ENCODE measurements at places on chromosomes 4 and X.

- no peak for ATAC-seq
Observed at GRCh38 chrX:3271183-3271833, 75.1 kb downstream of the MXRA5 start.

- ATAC-seq, result no peak
Observed at GRCh38 chr4:81256059-81256970, 41.3 kb upstream of the PRKG2 start.

DNA sequence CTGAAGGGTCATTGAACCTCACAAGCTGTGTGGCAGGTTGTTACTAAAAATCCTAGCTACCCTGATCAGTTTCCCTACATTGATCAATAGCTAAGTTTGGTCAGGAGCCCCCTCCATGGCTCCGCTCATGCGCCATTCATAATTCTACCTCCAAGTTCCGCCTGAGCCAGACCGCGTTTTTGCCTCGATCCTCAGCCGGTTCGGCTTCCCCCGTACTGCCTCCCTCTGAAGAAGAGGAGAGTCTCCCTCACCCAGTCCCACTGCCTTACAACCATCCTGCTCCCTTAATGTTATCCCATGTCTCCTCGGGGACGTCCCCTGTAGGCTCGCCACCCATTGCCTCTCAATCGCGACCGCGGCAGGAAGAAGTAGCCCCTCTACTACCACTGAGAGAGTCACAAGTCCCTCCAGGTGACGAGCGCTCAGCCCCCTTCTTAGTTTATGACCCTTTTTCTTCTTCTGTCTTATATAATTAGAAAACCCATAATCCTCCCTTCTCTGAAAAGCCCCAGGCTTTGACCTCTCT is 158.2 kb downstream of the DEFB131A start:
- ATAC-seq, result no peak

DNA sequence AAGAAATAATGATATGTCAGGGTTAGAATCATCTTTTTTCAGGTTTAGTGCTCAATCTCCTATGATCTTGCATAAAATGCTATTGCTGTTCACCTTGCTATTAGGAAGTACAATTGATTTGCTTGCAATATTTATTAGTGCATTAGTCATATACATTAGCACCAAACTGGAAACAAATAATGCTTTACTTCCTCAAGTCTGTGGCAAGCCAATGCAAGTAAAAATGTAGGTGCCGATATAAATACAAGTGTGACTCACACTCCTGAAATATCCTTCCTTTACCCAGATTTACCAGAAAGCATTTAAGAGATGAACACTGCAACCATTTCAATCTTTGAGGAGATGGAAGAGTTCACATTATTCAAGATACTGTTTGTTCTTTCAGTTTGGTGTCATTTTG is 1487.7 kb upstream of the ADGRL3 start:
- no peak for ATAC-seq

- ATAC-seq, result no peak
Observed at GRCh38 chrX:76850851-76851250, 423.3 kb downstream of the MAGEE1 start.

GRCh38 chr4:140223056-140223810 is 69.2 kb upstream of the MAML3 start:
- ATAC-seq, result no peak

DNA sequence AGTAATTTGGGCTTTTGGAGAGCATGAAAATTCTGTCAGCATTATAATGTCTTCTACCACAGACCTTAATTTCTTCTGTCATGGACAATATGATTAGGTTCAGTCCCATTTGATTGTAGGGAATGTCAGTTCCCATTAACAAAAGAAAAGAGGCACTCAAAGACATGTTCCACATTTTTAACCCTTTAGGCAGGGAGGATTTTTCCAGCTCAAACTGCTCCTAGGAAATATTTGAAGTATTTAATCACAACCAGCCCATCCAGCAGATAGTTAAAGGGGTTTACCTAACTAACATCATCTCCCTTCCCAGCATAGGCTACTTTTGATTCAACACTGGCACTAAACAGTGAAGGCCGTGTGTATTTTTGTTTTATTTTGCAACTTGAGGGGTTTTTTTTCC is 256.0 kb downstream of the DHX15 start:
- no peak for ATAC-seq

- ATAC-seq, result no peak
Observed at GRCh38 chr4:76850010-76850441, 47.9 kb downstream of the SOWAHB start.

GRCh38 chrX:120672389-120672788 is 42.5 kb upstream of the C1GALT1C1 start:
- ATAC-seq, result no peak

DNA sequence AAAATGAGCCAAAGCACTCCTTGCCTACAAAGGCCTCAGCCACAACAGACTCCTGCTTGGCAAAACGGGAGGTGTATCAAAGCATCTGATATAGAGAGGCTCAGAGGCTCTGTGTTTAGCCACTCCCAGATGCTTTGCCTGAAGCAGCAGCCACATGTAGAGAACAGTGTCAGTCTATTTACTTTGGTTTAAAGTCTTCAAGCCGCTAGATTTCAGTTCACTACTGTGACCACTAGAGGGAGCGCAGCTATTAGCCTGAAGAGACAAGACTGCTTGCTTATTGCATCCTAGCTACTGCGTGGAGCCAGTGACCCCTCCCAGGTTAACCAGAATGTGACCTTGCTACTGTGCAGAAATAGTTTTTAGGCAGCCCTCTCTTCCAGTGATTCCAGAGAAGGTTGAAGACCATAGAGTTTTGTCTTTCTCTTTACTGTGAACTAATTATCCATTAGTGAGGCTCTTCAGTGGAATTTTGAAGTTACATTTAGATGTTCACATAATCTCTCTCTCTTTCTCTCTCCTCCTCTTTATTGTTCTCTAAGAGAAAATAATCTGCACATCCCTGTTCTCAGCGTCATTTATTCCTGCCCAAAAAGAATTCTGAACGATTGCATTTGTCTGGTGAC is 39.3 kb downstream of the BMP3 start:
- ATAC-seq, result peak; percentile 72

DNA sequence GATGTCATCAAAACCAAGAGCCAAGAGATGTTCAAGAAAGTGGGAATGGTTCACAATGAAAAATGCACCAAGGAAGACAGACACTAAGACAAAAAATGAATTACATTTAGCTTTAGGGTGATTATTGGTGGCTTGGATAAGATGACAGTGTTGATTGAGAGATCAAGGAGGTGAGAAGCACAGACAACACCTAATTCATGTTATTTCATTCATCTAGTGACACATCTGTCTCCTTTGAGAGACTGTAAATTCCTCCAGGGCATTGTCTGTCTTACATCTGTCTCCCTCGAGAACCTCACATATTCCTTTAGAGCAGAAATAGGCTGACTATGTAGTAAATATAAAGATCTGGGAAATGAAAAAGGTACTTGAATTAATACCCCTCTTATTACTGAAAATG is 94.2 kb upstream of the SMIM31 start:
- no peak for ATAC-seq

- peak; percentile 31 for ATAC-seq
Observed at GRCh38 chr4:183729430-183730328, 70.6 kb downstream of the TRAPPC11 start.

GRCh38 chr4:103032574-103032973 is 13.1 kb upstream of the SLC9B1 start:
- no peak for ATAC-seq

GRCh38 chr4:38868059-38868960 is 704 bp downstream of the FAM114A1 start:
- ATAC-seq, result peak; percentile 13

GRCh38 chr4:26609391-26609790 is 25.5 kb downstream of the TBC1D19 start:
- ATAC-seq, result no peak

- ATAC-seq, result no peak
Observed at GRCh38 chr4:131764730-131765129, 1384.4 kb upstream of the PCDH10 start.

DNA sequence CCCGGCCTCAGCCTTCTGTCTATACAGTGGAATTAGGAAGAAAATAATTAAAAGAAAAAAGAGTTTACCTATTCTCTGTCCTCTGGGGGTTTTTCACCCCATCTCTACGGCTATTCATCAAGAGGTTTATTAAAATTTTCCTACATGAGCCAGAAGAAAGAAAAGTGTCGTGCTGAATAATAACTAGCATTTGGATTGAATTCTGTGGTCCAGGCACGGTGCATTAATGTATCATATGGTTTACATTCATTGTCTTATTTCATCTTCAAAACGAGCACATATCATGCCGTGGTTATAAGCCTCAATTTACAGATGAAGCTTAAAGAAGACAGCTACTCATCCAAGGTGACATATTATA is 5.4 kb upstream of the NAA15 start:
- ATAC-seq, result no peak

DNA sequence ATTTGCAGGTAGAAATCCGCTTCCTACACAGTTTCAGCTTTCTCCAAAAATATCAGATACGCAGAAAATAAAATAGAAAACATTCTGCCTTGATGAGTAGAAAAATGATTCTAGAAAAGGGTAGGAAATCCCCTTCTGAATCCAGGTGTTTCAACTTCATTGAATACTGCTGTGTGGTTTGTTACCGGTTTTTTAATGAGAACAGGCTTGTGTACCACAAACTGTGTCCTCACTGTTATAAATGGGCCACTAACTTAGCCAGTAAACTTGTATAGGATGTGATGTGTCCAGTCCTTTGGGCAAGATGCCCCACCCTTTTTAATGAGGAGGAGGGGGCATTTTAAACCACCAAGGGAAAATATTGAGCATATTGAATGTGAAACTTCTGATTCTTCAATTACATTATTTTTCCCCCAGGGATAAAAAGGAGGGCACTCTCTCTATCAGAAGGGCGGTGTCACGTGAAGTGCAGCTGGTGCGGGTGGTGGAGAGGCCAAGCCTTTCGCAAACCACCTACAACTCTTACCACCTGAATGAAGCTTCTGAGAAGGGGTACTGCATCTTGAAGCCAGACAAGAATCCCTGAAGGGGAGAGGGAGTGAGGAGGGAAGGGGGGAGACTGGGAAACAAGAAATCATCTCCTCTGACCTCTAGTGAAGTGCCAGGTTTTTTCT is 4.5 kb downstream of the CXXC4 start:
- peak; percentile 69 for ATAC-seq

DNA sequence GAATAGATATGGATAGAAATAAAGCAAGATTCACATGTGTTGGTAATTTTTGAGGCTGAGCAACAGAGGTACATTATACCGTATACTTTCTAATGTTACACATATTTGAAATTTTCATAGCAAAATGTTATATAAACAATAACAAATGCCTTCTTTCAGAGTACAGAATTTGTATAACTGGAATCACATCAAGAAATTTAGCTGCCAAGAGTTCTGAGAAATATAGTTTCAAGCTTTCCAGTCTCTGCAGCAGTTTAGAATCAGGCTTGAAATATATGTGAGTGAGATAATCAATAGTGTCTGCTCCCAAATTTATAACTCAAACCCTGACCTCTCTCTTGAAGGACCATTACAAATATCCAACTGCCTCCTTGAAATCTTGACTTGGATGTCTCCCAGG is 23.8 kb downstream of the FAM184B start:
- ATAC-seq, result no peak

- no peak for ATAC-seq
Observed at GRCh38 chrX:121931567-121931966, 884.2 kb downstream of the GLUD2 start.

- ATAC-seq, result no peak
Observed at GRCh38 chrX:3345281-3346191, 916 bp downstream of the MXRA5 start.

DNA sequence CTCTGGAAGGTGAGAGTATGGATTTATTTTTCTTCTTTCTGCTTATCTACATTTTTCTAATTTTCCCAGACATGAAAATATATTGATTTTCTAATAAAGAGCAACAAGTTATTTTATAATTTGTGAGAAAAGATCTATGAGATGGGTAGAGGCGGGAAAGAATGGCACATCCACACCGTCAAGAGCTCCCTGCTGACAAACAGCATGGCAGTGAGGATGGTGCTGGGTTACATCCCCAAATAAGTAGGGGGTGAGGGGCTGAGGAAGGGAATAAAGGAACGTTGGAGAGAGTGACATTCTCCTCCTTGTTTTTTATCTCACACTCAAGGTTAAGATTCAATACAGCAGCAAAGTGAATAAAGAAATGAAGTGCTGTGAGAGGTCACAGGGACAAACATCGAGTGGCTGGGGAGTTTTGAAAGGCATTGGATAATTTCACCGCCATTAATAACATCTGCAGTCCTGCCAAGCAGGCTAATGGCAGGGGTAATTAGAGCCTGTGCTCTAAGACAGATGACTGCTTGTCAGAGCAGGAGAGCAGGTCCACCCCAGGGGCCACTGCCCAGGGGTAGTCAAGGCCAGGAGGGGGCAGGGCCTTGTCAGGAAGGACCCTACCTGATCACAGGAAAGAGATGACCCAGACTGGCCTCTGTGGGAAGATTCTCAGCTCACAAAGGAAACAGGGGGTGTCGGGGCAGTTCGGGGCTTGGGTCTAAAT is 323.8 kb downstream of the FBXW7 start:
- peak; percentile 36 for ATAC-seq

DNA sequence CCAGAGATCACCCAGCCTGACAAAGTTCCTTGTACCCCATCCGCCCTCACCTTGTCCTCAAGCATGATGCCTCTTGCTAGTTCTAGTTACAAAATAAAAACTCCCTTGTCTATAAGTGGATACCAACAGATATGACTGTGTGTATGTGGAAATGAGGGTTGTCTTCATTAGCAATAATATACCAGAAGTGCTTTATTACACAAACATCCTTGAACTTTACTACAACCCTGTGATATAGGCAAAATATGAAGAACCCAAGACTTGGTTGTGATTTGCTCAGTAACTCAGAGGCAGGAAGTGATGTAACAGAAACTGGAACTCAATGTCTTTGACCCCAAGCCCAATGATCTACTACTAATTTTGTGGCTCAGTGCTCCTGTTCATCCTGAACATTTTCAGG is 97.6 kb downstream of the AKAP4 start:
- ATAC-seq, result no peak

Measured in stimulated activated memory B cell treated with anti-CD40 and anti-IgM and Interleukin-4, amounts not matched to agents 10 μg/mL and 1 μg/mL and 100 μg/mL, for 72 hours (primary cell).